ENCODE measurements at places on chromosomes 7 and 10. TPM values are rescaled to one million over a fixed set of nuclear protein-coding genes. Genes with fewer than 3 reads are reported as not detected.

AUTS2 gene
- 44.0 TPM for total RNA-seq

HECW1 gene
- 0.04 TPM for total RNA-seq

GPR15LG gene
- 0.25 TPM for total RNA-seq

PODXL gene
- total RNA-seq: 28.1 TPM

ADAM22 gene
- total RNA-seq: 11.8 TPM

NUB1 gene
- total RNA-seq: 33.3 TPM

SPDYE2B gene
- not detected for total RNA-seq

ARHGAP22 gene
- total RNA-seq: 6.1 TPM

TEX47 gene
- not detected for total RNA-seq

SLC13A4 gene
- 0.24 TPM for total RNA-seq

- H3K4me1 ChIP-seq: no peaks in the 10 kb centered on the region
- H3K4me3 ChIP-seq: no peak overlapping the region
- DNase-seq: no peak
- H3K36me3 ChIP-seq: no peaks in the 10 kb centered on the region
Measured at GRCh38 chr10:24370877-24371276, 161.9 kb downstream of the KIAA1217 start.

GRCh38 chr7:24462117-24462516, 111.1 kb upstream of the PALS2 start:
- DNase-seq: no peak
- H3K4me3 ChIP-seq: no peak overlapping the region
- H3K4me1 ChIP-seq: no peaks in the 10 kb centered on the region

DNA sequence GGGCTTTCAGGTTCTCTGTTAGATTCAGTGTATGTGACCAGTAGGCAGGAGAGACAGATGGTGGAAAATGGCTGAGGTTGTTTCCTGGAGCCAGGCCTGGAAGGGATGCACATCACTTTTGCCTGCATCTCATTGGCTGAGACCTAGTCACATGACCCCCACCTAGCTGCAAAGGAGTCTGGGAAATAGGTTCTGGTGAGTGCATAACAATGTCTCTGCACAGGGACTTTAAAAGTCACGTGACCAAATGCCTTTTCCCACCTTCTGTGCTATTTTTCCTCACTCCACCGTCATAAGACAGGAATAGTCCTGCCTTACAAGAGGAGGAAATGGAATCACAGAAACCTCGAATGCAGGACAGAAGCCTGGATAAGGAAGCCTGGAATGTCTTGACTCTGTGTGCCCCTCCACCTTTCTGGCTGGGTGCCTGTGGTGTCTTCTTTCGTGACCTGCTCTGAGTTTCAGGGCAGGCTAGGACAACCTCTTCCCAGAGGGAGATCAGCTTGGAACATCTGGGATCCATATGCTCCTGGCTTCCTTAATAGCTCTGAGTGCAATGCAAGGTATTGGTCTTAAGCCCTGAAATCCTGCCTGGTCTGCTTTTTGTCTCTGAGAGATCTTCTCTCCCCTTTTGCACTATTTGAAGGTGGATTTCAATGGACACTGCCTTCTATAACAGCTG, 139.9 kb upstream of the ZNF438 start:
- no peaks in the 10 kb centered on the region for H3K27me3 ChIP-seq
- H3K27ac ChIP-seq: no peak overlapping the region
- no peak overlapping the region for H3K4me3 ChIP-seq
- no peaks in the 10 kb centered on the region for H3K36me3 ChIP-seq
- DNase-seq: no peak

GRCh38 chr10:101005361-101005760, 5.8 kb downstream of the LZTS2 start:
- H3K27ac ChIP-seq: no peak overlapping the region
- H3K4me3 ChIP-seq: no peak overlapping the region

DNA sequence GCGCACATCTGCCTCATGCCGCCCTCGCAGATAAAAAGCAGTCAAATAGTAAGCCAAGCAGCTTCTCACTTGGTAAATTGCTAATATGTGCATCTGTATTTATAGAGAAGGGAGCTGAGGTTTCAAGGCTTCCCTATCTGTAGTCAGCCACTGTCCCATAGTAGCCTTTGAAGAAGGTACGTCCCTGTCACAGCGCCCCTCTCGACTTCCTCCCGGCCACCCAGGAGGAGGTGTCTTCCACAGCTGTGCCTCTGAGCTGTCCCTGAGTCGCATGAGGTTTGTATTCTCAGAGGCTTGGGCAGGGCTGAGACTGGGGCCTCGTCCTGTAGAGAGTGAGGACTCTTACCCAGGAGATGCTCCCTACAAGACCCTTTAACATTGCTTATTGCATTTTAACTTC, 49.0 kb downstream of the SPOCK2 start:
- no peaks in the 10 kb centered on the region for H3K27me3 ChIP-seq
- H3K27ac ChIP-seq: peak overlapping the region; percentile 74
- H3K36me3 ChIP-seq: no peaks in the 10 kb centered on the region
- peaks cover 11% of the 10 kb centered on the region for H3K4me1 ChIP-seq

- no peak for DNase-seq
- H3K36me3 ChIP-seq: no peaks in the 10 kb centered on the region
- no peaks in the 10 kb centered on the region for H3K4me1 ChIP-seq
- H3K27ac ChIP-seq: no peak overlapping the region
Measured at GRCh38 chr10:29322918-29323317, 34.0 kb downstream of the LYZL1 start.

DNA sequence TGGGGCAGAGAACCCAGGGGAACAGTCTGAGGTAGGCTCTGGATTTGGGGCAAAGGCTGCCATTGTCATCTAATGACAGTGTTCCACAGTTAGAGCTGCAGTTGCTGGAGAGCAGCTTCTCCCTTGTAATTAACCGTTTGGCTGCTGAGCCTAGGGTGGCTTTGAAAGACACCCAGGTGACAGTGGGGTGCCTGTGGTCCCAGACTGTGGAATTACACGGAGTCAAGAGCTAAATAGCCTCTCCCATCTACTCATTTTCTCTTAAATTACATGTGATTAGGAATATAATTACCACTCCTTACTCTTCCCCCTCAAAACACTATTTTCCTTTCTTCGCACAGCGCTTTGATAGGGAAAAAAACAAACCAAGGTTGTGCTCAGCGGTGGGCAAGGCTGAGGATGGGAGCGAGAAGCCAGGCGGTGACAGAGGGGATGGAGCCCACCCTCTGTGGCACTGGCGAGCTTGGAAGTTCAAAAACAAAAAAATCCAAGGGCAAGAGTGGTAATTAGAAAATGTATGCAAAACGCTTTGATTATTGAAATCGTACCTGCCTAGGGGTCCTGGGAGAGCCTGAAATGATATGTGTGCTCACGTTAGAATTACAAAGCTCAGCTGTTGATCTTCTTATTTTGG, 44.1 kb downstream of the BAMBI start:
- H3K4me3 ChIP-seq: no peak overlapping the region
- no peaks in the 10 kb centered on the region for H3K36me3 ChIP-seq
- DNase-seq: no peak
- no peak overlapping the region for H3K27ac ChIP-seq
- no peaks in the 10 kb centered on the region for H3K27me3 ChIP-seq
- H3K4me1 ChIP-seq: peaks cover 17% of the 10 kb centered on the region

GRCh38 chr7:81754918-81755696, 14.7 kb downstream of the HGF start:
- DNase-seq: no peak
- no peak overlapping the region for H3K4me3 ChIP-seq
- H3K27me3 ChIP-seq: no peaks in the 10 kb centered on the region

DNA sequence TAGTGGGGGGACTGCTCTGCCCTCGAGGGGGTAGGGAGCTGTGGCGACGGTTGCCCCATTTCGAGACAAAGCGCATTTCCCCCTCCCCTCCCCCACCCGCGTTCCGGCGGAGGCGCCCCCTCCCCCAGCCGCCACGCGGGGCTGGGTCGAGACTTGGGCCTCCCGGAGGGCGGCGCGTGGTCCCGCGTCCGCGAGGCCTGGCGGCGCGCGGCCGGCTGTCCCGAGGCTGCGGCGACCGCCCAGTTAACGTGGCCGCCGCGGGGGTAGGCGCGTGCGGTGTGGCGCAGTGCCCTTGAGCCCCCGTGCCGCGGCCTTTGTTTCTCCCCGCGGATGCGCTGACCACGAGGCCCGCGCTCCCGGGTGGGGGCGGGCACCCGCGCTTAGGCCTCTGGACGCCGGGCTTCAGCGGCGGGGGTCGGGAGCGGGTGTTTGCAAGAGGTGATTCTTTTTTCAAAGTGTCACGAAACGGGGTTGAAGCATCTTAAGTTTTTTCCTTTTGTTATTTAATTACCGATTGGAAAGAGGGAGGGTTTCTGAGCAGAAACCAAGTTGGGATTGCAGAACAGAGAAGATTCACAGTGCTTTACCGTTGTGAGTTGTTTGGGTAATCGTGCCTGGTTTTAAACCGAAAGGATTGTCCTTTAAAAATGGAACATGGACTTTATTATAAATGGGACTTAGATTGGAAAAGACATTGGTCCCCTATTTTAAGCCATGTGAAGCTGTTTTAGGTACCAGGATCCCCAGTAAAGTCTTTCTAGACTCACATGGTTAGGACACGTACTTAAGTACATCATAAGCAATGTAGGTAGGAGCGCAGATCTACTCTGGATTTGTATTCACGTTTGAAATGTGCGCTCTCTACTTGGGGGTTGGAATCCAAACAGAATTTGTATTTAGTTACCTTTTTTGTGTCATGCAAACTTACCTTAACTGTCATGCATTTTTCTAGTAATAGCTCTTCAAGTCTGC, 760 bp downstream of the CBX3 start:
- H3K27me3 ChIP-seq: no peaks in the 10 kb centered on the region
- peak overlapping the region; percentile 100 for H3K4me3 ChIP-seq
- no peaks in the 10 kb centered on the region for H3K36me3 ChIP-seq
- H3K27ac ChIP-seq: peak overlapping the region; percentile 99
- H3K4me1 ChIP-seq: peaks cover 38% of the 10 kb centered on the region

DNA sequence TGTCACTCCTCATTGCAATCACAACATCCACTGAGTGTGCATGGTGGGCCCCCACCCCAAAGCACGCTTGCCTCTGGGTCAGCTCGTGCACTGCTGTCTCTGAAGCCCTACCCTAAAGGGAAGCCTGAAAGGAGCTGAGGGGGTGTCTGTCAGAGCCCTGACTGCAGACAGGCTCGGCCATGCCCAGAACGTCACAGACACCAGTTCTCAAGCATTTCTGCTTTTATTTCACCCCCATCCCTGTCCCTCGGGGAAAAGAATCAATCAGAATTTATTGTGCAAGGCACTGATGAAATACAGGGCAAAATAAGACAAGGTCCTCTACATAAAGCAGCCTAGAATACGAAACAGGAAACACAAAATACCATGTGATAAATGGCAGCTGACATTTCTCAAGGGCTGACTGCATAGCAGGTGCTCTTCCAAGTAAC, 231.8 kb downstream of the WDR37 start:
- no peak overlapping the region for H3K27ac ChIP-seq
- DNase-seq: no peak
- H3K27me3 ChIP-seq: no peaks in the 10 kb centered on the region
- no peak overlapping the region for H3K4me3 ChIP-seq
- H3K4me1 ChIP-seq: no peaks in the 10 kb centered on the region

DNA sequence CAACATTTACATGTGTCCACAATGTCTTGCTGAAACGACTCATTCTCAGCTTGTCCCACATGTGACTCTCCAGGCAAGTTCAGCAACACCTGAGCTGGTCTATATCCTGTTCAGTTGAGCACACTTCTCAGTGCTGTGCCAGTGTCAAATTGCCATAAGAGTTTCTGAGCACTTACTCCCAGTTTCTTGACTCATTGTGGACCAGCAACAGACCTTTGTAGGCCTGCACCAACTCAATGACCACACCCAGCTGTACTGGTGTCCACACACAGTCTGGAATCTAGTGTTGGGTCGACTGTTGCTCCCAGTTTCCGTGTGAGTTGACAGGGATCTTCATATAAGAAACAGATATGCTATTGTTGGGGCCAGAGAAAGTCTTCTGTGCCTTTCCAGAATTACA, 88.0 kb downstream of the PTPN20 start:
- DNase-seq: no peak
- no peaks in the 10 kb centered on the region for H3K36me3 ChIP-seq
- H3K27ac ChIP-seq: no peak overlapping the region
- no peaks in the 10 kb centered on the region for H3K27me3 ChIP-seq

DNA sequence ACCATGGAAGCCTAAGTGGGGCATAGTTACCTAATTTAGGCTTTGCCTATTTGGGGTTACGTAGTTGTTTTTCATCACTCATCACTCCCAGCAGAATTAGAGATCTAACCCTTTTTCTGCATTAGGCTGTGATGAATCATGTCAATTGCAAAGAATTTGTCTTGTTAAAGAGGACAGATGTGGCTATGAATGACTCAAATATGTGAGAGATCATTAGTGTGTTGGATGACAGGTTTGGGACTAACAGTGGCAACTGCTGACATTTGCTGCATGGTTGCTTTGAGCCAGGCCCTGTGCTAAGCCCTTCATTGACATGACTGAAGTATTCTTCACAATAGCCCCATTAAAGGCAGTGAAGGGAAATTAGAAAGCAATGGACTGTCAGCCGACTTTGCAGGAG, 83.4 kb upstream of the BMPER start:
- no peaks in the 10 kb centered on the region for H3K27me3 ChIP-seq
- no peaks in the 10 kb centered on the region for H3K4me1 ChIP-seq
- no peak for DNase-seq
- no peak overlapping the region for H3K4me3 ChIP-seq
- H3K27ac ChIP-seq: no peak overlapping the region
- no peaks in the 10 kb centered on the region for H3K36me3 ChIP-seq

DNA sequence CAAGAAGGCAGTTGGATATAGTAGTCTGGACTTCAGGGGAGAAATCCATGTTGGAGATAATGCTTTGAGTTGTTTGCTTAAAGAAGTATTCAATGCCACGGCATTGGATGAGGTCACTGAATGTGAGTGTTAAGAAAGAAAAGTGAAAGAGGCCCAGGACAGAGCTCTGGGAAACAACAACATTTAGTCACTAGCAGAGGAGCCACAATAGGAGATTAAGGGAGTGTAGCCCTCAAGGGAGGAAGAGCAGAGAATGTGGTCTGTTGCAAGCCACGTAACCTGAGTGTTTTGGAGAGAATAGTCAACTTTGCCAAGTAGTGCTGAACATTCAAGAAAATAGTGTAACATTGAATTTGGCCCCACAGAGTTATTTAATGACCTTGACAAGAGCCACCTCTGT, 114.7 kb downstream of the MYO3A start:
- no peak overlapping the region for H3K4me3 ChIP-seq
- no peaks in the 10 kb centered on the region for H3K36me3 ChIP-seq
- no peaks in the 10 kb centered on the region for H3K27me3 ChIP-seq
- no peak overlapping the region for H3K27ac ChIP-seq
- no peaks in the 10 kb centered on the region for H3K4me1 ChIP-seq

GRCh38 chr7:46071601-46072000, 150.5 kb upstream of the IGFBP3 start:
- DNase-seq: no peak
- H3K27ac ChIP-seq: no peak overlapping the region
- H3K4me1 ChIP-seq: no peaks in the 10 kb centered on the region
- no peaks in the 10 kb centered on the region for H3K27me3 ChIP-seq

- H3K4me3 ChIP-seq: no peak overlapping the region
- no peaks in the 10 kb centered on the region for H3K4me1 ChIP-seq
Measured at GRCh38 chr7:146926841-146927240, 810.2 kb downstream of the CNTNAP2 start.

GRCh38 chr10:50152792-50153272, 85.1 kb downstream of the WASHC2A start:
- H3K27me3 ChIP-seq: no peaks in the 10 kb centered on the region
- H3K27ac ChIP-seq: no peak overlapping the region
- H3K36me3 ChIP-seq: no peaks in the 10 kb centered on the region
- H3K4me1 ChIP-seq: no peaks in the 10 kb centered on the region

GRCh38 chr10:283916-284356, 148.7 kb downstream of the ZMYND11 start:
- H3K4me1 ChIP-seq: no peaks in the 10 kb centered on the region
- H3K4me3 ChIP-seq: no peak overlapping the region
- no peaks in the 10 kb centered on the region for H3K27me3 ChIP-seq
- peaks cover 46% of the 10 kb centered on the region for H3K36me3 ChIP-seq
- DNase-seq: no peak
- H3K27ac ChIP-seq: no peak overlapping the region

Data from adrenal gland (tissue), 19 donors.